Right lobe of liver (tissue), 6 donors: ENCODE measurements at places on chromosomes 7 and 10.

DNA sequence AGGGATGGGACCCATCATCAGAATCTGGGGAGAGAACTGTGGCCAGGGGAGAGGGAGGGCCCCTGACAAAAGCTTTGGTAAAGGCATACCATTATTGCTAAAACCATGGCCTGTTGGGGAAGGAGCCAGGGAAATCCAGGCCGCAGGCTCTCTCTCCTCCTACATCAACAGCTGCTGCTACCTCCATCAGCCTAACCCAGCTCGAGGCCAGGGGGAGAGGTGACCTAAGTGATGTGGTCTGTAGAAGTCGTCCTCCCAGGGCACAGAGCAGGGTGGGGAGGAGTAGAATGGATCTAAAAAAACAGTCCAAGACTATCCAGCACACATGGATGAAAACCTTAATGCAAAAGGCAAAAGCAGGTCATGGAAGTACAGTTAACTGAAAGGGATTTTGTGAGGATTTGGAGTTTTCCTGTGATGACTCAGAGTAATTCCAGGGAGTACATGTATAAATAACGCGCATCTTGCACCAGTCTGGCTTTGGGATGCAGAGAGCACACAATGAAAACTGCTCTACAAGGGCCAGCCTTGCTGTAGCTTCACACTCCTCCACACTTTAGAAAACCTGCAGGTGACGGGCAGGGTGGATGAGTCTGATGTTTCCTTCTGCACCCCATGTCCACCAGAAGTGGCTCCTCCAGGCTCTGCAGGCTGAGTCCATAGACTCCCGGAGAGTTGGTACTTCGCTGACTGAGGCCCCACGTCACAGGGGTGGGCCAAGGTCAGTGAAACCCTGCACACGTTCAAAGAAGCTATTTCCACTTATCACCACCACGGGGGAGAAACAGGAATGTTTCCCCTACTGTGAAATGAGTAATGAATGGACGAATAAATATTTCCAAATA is 38.5 kb upstream of the MSMB start:
- no peak for DNase-seq

- DNase-seq: no peak
Observed at GRCh38 chr7:5478568-5479430, 55.2 kb upstream of the TNRC18 start.

- DNase-seq: no peak
Observed at GRCh38 chr7:21154614-21155013, 273.3 kb upstream of the SP4 start.

DNA sequence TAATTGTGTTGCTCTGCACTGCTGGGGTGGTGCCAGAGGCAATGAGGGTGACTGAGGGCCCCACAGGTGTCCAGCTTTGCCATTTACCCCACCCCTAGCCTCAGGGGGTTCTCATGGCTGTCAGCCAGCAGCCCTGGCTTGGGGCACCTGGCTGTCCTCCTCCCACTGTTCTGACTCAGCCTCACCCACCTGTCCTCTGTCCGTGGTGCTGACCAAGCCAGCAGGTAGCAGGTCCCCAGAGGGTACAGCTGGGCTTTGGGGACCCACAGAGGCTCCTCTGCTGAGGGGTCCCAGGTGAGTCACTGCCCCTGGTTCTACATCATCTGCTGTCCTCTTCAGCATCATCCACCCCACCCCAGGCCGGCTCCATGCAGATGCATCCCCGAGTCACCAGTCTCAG is 32.2 kb upstream of the ZNF716 start:
- DNase-seq: no peak

DNA sequence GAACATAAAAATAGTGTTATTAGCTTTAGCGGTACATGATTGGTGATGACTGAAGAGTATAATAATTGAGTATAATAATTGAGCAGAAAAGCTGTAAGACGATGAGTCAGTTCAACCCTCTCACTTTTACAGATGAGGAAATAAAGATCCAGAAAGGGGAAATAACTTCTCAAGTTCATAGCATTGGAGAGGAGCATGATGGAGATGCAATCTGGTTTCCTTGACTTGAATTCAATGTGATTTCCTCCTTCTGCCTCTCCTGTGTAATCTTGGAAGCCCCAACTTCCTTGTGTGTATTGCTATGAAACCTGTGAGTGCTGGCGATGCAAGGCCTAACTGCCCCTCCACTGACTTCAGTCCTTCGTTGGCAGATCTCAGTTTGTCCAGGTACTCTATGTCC is 265.1 kb downstream of the LRMDA start:
- DNase-seq: no peak

GRCh38 chr10:12351889-12352288 is 2.5 kb downstream of the CAMK1D start:
- DNase-seq: no peak

GRCh38 chr10:69895759-69896158 is 94.1 kb downstream of the COL13A1 start:
- no peak for DNase-seq

- no peak for DNase-seq
Observed at GRCh38 chr7:129401967-129402860, 32.0 kb upstream of the STRIP2 start.

DNA sequence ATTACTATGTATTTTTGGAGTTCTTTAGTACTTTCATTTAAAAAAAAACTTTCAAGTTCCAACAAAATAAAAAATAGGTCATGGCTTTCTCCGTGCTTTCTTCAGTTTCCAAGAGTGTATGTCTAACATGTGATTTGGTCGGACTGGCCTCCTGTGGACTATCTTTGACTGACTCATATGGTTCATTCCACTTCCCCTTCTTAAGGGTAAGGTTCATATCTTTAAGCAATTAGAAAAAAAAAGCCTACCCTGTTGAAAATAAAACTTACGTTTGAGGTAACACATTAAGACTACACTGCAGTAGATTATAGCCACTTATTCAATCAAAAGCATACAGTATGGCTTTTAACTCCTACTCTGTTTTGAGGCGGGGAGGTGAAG is 112.8 kb upstream of the AHR start:
- no peak for DNase-seq

DNA sequence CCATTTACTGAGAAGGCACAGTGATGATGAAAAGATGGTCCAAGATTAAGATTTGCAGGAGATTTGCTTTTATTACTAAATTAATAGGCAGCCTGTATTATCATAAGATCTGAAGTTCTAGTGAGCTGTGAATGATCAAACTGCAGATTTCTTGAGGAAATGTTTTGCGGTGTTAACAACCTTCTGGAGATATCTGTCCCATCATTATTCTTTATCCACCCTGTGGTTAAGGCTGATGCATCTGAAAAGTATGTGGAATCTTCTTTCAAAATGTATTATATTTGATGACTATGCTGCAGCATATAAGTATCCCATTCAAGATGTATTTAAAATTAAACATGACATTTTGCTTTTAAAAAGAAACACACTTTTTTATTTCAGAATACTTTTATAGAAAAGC is 150.3 kb downstream of the POLR1F start:
- no peak for DNase-seq

DNA sequence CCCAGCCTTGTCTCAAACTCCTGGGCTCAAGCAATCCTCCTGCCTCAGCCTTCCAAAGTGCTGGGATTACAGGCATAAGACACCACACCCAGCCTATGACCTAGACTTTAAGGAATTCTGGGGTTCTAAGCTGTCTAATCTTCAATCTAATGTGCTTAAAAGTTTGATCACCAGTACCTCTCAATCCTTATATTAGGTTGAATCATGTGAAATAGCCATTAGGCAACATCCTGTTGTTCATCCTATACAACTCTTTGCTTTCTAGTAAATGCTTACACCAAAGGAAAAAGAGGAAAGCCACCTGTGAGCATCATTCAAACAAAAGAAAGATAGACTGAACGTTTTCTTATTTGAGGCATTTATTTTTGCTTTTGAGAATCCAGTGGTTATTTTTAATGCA is 56.0 kb downstream of the ATOH7 start:
- no peak for DNase-seq

DNA sequence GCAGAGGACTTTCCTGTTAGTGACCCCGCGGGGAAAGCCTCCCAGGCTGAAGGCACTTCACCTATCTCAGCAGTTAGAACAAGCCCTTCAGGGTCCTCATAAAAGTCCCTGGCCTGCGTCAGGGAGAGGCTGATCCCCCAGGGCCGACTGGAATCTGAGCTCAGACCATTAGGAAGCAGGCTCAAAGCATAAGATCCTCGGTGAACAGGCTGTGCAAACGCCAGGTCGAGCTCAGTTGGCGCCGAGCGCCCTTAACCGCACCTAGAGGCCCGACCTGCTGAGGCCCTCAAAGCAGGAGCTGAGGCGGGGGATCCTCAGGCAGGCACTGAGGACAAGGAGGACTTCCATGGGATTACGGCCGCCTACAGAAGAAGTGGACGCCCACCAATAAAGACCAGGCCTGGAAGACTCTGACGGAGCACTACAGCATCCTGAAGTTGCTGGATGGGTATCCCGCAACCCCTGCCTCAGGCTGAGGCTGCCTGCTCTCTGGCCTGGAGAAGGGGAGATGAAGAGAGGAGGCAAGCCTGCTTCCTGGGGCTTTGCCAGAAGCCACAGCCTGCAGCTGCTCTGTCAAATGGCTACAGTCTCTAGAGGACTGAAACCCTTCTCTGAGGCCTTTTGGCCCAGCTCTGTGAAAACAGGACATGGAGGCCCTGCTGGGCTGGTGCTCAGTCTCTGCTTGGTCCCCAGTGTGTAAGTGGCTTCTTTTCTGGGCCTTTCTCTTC is 29.9 kb downstream of the LIPJ start:
- DNase-seq: no peak

- DNase-seq: no peak
Observed at GRCh38 chr7:16187131-16187530, 234.2 kb downstream of the CRPPA start.

DNA sequence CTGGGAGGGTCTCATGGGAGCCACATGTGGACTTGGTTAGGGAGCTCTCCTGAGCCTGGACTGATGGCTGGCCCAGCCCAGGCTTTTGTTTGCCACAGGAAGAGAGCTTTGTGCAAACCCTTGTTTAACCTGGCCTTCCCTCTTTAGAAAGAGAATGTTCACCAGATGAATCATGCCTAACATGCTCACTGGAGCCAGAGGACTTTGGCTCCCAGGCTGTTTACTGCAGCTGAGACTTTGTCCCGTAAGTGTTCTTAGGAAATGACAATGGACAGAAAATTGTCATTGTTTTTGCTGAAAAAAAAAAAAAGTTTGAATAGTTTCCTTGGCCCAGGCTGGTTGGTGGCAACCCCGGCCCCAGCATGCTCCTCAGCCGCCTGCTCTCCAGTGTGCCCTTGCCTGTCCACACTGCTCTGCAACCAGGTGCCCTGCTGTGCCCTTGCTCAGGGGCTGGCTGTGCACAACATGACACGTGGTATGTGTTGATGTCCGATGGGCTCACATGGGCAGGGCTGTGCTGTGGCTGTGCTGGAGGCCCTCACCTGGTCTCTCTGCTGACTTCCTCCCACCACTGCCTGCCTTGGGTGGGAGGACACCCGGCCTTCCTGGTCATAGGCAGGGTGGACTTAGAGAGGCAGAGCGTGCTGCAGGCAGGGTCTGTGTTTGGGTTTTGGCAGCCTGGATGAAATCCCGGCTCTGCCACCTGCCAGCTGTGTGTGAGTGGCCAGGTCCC is 215.3 kb upstream of the ZNF32 start:
- DNase-seq: peak; percentile 57

- DNase-seq: no peak
Observed at GRCh38 chr7:26160896-26161295, 8.9 kb downstream of the NFE2L3 start.

DNA sequence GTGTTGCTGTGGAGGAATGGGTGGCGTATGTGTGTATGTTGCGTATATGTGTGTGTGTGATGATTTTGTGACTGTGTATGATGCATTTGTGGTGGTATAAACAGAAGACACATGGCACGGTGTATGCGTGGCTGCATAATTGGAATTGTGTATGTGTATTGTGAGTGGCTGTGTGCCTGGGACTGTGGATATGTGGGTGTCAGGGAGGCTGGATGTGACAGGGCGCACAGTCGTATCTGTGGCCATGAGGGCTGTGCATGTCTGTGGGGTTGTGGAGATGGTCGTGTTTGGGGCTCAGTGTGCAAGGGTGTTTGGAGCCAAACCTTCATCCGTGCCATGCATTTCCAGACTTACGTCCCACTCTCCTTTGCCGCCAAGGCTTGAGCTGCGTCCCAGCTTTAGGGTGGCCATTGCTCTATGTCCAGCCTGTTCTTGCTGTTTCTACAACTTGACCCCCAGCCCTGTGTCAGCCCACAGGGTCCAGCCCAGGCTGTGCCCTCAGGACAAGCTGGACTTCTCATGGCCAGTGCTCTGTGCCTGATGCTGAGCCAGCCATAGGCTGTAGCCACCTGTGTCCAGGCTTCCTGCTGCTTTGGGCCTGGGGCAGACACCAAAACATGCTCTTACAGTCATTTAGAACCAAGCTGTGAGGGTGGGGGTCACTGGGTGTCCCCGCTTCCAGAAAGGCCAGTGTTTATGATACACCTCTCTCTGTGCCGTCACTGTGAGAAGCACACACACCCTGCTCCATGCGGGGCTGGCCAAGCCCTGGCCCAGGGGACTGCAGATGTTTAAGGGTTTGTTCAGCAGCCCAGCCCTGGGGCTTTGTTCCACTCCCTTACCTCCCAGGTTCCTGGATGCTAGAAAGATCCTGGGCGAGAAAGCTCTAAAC is 127.6 kb downstream of the NEURL1 start:
- DNase-seq: no peak

DNA sequence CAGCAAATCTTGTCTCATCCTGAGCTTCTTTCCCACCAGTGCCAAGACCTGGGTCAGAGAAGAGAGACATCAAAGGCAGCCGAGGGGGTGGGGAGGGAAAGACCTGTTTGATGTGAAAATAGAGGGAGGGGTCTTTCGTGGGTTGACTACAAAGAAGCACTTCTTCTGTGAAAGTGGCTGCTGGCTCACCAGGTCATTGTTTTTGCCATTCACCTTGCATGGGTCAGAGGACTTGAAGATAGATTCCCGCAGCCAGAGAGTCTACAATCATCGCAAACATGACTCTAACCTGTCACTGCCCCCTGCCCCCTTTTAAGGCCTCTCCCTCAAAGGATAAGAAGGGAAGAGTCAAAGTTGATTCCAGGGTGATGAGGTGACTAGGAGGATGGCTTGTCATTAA is 166.1 kb upstream of the BMPER start:
- no peak for DNase-seq

DNA sequence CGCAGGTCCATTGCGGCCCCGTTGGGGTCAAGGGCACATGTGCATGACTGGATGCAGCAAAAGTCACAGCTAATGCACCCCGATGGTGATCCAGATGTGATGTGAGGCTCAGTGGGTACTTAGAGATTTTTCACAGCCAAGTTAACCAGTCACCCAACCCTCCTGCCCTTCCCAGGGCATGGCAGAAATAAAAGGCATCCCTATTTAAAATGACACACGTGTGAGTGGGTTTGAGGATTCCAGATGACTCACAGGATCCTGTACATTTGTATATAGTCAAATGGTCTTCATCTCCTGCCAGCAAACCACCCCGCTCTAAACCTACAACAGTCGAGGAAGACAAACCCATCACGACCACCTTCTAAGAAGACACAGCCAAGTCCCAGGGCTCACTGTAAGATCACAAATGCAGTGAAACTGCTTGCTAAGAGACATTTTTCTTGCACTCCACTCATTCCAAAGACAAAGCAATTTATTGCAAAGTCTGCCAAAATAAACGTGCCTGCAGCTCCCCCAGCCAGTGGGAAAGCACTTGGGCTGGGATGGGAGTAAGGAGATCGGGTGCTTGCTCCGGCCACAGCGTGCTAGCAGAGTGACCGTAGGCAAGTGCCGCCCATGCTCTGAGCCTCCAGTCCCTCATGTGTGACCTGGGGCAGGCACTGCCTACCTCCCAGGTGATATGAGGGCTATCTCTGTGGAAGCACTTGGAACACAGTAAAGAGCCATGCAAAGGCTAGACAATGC is 86.6 kb upstream of the MACROH2A2 start:
- no peak for DNase-seq
